Stimulated activated CD4-positive, alpha-beta T cell treated with anti-CD3 and anti-CD28 coated beads, Interleukin-4, amount 100 ng/mL, for 1 hour (primary cell): ENCODE measurements at places on chromosomes 7 and 10.

DNA sequence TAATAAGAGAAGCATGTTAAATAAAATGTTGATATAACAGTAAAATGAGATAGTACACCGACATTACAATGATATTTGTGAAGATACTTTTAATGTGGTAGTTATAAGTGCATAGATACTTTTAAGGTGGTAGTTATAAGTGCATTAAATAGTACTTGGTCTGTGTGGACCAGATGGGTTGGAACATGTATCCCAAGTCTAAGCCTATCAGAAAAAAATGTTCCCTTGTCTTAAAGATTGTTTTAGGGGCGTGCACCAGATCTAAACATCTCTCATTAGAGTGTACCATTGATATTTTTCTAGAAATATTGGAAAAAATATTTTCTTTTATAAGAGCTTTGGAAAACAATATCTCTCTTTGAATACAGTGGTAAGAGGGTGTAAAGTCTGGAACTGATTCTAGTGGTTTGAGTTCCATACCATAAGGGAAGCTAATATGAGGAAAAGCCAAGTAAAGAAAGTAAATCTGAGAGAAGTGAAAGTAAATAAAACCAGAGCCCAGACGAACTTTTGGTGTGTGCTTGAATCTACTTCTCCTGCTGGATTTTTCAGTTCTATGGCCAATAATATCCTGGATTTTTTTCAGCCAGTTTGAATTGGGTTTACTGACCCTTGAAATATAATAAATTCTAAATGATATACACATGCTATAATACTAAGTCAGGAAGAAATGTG lies 175.3 kb downstream of the MBL2 start:
- no peak for DNase-seq

GRCh38 chr7:157072361-157072760 lies 61.9 kb upstream of the MNX1 start:
- no peak for DNase-seq

- DNase-seq = no peak
These were observed 47.8 kb downstream of the HERPUD2 start for GRCh38 chr7:35647171-35647574.

- no peak for DNase-seq
These were observed 53.2 kb upstream of the FAM3C start for GRCh38 chr7:121449329-121449728.

DNA sequence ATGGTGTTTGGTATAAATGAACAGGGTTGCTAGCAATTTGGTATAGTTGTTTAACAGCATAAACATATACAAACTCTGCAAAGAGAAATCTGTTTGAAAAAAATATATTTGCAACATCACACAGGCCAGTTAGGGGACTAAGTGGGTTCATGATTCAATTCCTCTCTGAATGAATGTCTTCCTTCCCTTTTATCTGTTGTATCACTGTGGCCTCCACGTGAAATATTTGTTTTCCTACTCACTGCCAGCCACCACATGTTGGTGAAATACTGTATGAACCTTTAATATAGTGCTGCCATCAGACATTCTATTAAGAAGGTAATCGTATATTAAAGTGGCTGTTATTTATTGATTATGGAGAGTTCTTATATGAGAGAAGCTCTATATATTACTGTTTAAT lies 157.0 kb downstream of the ARID5B start:
- DNase-seq = no peak

GRCh38 chr10:978826-979421 lies 9.3 kb upstream of the GTPBP4 start:
- DNase-seq = no peak

- DNase-seq = no peak
These were observed 1367.1 kb downstream of the XPNPEP1 start for GRCh38 chr10:108556186-108556585.

DNA sequence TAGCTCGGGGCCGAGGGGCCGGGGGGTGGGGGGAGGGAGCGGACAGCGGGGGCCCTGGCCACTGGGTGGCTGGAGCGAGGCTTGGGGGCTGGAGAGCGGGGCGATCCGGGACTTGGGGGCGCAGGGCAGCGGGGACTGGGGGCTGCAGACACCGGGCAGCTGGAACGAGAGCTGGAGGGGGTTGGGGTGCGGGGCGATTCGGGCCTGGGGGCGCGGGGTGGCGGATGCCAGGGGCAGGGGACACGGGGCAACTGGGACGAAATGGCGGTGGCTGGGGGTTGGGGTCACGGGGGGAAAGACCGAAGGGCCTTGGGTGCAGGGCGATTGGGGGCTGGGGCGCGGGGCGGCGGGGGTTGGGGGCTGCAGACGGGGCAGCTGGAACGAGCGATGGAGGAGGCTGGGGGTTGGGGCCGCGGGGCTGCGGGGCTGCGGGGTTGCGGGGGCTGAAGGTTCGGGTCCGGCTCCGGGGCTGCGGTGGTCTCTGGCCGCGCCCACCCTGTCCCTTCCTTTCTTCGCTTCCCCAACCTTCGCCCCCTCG lies 590 bp downstream of the COL26A1 start:
- DNase-seq = peak; percentile 5

GRCh38 chr10:132229834-132230556 lies 43.2 kb downstream of the DPYSL4 start:
- peak; percentile 32 for DNase-seq

DNA sequence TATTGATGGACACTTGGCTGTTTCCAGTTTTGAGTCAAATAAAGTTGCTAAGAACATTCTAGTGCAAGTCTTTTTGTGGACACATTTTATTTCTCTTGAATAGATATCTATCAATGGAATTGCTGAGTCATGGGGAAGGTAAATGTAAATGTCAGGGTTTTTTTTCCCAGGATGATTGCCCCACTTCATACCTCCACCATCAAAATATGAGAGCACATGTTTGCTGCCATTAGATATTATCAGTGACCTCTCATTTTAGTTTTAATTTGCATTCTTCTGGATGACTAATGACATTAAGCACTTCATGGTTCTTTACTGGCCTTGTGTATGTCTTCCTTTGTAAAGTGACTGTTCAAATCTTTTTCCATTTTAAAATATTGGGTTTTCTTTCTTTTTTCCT lies 45.7 kb downstream of the PAPSS2 start:
- DNase-seq = no peak

- DNase-seq = no peak
These were observed 112.0 kb upstream of the MKX start for GRCh38 chr10:27857616-27858015.

DNA sequence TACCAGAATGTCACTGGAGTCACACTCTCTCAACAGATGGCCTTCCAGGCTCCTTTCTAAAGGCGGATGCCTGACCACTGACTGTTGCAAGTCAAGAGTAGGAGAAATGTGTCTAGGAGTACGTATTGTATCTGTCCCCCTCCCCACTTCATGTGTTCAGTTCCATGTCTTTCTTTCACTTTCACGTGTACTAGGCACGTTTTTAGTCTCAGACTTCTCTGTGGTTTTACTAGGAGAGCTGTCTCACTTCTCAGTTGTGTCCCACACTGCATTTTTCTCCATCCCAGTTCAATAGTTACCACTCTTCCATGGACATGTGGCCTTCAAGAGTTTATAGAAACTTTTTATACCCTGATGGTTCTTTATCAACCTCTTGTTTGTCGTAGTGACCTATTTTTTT lies 893.0 kb downstream of the NRG3 start:
- no peak for DNase-seq

DNA sequence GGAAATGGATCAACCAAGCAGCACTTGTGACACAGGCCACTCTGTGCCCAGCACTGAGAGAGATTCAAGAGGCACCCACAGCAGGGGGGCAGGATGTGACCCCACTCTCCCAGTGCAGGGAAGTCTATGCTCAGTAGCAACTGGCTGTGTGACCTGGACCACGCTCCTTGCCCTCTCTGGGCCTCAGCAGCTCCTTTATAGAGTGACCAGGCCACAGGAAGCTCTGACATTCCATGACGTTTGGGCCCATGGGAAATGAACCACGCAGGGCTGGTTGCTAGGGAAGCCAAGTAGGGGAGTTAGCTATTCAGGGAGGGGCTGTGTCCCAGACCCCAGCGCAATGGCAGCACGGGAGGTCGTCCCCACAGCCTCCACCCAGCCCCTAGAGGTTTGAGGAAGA lies 232.6 kb downstream of the USP6NL start:
- DNase-seq = no peak

DNA sequence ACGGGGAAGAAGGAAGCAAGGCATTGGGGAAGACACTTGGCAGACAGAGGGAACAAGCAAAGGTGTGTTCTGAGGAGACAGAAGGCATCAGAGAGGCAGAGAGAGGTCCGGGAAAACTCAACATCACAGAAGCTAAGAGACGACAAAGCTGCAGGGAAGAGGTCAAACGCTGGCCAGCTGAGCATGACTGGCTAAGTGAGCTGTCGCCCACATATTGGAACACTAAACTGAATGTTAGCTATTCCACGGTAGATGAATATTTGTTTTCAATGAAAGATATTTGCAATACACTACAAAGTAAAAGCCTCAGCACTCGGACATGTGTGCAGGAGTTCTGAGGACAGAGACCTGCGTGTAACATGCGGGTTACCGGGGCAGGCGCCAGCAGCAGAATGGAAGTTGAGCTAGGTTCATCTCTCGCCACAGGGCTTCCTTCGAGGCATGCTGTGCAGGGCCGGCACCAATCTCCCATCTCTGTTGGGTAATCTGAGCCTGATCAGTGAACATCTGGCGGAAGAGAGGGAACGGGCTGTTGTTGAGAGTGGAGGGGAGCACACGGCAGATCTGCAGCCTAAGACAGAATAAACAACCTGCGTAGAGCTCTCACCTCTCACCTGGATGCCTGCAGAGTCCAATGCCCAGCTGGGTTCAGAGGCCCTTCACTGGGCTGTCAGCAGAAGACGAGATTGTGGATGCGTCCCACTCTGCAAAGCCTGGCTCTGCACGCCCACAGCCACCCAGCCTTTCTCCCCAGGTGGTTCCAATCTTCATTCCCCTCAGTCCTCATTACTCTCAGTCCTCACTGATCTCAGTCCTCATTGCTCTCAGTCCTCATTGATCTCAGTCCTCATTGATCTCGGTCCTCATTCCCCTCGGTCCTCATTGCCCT lies 35.9 kb downstream of the INSIG1 start:
- DNase-seq = no peak

DNA sequence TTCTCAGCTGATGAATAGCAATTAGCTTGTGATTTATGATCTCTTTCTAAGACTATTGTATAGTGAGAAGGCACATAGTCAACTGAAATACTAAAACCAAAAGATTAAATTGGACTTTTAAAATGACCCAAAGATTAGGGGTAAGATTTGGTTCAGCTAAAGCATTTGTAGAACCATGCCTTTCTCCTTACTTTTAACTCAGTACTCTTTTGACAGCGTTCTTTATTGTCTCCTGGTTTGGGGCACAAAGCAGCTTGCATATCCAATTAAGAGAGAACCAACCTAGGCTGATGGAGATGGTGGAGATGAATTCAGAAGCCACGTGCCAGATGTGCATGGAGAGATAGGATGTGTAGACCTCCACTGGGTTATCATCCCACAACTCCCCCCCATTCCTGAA lies 45.8 kb downstream of the FHIP2A start:
- DNase-seq = no peak

DNA sequence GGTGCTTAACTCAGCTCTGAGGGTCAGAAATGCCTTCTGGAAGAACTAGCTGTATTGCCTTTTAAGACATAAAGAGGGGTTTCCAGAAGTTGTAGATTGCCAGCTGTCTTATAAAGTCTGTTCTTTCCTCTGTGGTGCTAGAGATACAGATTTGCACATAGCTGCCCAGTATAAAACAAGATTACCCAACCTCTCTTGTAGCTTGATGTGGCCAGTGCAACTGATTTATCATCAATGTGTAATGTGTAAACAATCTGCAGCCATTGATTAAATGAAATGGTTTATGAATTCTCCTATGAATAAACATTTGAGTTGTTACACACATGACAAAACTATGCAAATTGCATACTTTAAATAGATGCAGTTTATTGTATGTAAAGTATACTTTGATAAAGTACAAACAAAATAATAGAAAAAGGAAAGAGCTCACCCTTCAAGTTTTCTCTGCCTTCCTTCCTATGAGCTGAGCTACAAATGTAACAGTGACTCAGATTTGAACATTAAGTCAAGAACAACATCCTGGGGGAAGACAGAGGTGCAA lies 195.2 kb downstream of the TMEM26 start:
- DNase-seq = no peak

- DNase-seq = no peak
These were observed 201.7 kb downstream of the SKAP2 start for GRCh38 chr7:26662646-26663045.

DNA sequence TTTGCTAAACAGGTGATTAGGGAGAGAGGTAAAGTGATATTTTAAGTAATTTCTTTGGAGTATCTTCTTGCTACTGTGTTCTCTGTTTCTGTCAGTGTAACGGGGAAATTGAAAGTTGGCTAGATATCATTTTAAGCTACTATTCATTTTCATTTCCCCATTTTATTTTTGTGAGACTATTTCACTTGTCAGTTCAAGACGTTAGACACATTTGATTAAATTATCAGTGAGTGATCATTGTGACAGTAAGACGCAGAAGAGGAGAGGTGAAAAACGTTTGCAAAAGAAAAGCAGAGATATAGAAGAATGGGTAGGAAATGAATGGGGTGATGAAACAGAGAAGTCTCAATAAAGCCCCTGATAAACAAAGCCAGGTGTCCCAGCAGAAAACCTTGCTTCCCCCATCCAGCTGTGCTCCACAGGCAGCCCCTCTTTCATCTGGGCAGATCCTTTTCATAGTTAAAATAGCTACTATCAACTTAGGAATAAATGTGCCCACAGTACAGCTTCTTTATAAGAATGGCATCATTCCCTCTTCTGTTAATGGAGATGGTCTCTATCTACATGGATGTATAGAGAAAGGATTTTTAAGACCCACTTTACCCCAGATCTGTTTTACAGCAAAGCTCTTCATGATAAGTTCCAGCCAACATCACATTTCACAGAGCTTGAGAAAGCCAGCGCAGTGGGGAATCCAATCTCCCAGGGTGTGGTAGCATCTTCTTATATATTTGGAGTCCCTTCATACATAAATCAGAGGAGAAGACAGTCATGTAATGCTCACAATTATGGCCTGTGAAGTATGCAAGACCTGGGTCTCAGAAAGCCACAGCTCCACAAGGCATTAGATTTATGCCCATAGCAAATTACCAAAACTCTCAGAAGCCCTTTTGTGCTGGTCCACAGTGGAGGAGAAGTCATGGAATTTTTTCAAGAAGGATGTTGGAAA lies 138.1 kb upstream of the ITGB1 start:
- no peak for DNase-seq

DNA sequence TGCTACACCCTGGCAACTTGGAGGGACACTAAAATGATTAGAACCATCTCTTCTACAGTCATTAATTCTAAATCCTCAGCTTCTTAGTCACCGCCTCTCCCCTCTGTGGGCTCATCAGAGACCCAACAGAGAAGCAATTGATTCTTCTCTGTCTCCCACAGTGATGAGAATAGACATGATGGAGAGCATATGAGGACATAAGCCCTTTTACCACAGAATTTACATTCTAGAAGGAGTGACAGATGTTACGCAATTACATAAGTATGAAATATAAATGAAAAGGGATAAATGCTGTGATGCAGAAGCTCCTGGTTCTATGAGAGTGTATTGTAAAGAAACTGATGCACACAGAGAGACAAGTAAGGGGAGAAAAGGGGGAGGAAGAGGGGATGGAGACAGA lies 18.1 kb upstream of the ABCB5 start:
- DNase-seq = no peak

GRCh38 chr7:151902311-151902710 lies 25.4 kb upstream of the PRKAG2 start:
- DNase-seq = no peak
